NCI-H1105 (cell line): ENCODE measurements at places on chromosomes 4 and X.

DNA sequence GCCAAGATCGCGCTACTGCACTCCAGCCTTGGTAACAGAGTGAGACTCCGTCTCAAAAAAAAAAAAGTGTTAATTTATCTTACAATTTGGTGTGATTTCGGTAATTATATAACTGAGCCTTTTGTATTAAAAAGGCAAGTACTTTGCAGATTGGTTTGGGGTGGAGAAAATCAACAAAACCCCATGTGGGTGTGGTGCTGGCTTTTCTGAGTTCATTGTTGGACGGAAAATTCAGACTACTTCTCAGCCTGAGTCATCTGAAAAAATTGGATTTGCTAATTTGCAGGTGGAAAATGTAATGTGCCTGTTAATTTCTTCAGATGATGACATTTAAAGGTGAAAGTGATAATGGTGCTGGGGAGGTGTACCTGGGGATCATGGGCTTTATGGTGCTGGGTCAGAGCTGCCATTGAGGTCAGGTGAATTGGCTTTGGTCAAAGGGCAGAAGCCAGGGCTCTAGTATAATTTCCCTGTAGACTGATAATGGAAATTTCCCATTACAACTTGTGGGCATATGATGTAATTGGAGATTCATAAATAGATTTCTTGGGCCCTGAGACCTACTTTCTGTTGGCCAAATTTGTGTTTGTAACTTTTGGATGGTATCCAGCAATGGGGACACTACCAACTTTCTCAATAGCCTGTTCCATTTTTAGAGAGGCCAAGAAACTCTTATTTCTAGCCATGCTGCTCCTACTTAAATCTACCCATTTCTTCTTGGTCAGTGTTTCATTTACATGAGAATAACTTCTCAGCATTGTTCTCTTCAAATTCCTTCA lies 74.3 kb upstream of the TEX13D start:
- DNase-seq = no peak

- DNase-seq = no peak
Observed at GRCh38 chr4:28082686-28083390, 1222.2 kb downstream of the STIM2 start.

DNA sequence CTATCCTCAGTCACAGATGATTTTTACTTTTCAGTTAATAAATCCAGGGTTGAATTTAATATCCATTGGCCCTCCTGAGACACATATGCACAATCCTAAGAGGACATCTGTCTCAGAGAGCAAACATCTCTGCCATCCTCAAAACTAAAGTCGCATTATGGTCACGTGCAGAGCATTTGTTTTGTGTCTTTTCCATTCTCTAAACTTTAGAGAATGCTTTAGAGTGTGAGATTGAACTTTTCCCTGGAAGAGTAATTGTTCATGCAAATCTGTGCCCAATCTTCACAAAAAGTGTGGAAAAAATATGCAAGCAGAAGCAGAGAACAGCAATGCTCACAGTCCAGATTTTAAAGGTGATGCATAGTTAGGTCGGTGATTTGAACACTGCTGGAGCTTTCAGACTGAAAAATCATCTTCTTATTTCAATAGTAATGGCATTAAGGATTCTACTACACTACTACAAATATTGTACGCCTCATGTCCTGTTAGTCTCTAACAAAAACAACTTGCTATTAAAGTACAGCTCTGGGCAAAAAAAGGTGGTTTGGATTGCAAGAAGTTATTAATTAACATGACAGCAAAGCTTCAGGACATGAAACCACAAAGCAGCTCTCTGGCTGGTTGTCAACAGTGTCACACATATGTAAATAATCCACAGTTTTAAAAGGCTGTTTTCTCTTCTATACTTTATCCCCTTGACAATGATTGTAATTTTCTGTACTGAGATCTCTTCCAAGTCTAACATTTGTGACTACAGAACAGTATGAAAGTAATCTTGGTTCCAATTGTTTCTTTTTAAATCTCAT lies 19.9 kb downstream of the DCHS2 start:
- no peak for DNase-seq

GRCh38 chr4:140807491-140808252 lies 51.5 kb upstream of the TBC1D9 start:
- DNase-seq = no peak
